Endothelial cell (in vitro differentiated cells): ENCODE measurements at places on chromosomes 4 and X. TPM values are rescaled to one million over a fixed set of nuclear protein-coding genes. Genes with fewer than 3 reads are reported as not detected.

The KLF8 gene
- total RNA-seq = 13.9 TPM

The EGFL6 gene
- total RNA-seq = not detected

The GIMD1 gene
- total RNA-seq = not detected

The SYTL4 gene
- 3.9 TPM for total RNA-seq

The MAGED4 gene
- 111 TPM for total RNA-seq

The AMBN gene
- total RNA-seq = not detected

The FUNDC1 gene
- total RNA-seq = 14.2 TPM

The DMRTC1B gene
- total RNA-seq = 1.3 TPM

The BMPR1B gene
- 5.4 TPM for total RNA-seq

The PNMA5 gene
- total RNA-seq = not detected

The KDR gene
- 924 TPM for total RNA-seq

The SOX3 gene
- 0.49 TPM for total RNA-seq

The AMTN gene
- not detected for total RNA-seq

The SSX2 gene
- total RNA-seq = not detected

- DNase-seq = no peak
These were observed 3.1 kb downstream of the KDM6A start for GRCh38 chrX:44876086-44876485.

- no peak for DNase-seq
These were observed 444.2 kb upstream of the SLIT2 start for GRCh38 chr4:19807505-19807904.

- DNase-seq = no peak
These were observed 308 bp upstream of the TLR2 start for GRCh38 chr4:153683763-153684181.

DNA sequence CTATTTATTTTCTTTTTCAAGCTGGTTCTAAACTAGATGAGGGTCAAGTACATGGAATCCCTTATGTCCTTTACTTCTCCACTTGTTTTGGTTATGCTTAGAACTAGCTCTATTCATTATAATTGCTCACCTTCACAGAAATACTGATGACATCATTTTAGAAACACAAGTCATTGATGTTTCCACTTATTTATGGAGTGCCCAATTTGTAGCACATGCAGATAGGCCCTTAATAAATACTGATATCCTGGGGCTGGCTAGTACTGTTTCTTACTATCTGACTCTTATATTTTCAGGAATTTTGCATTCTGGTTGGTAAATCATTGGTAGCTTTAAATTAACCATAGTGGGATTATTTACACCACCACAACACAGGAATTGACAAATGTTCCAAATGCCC lies 112.2 kb downstream of the NAA11 start:
- no peak for DNase-seq

GRCh38 chr4:90536408-90536807 lies 409.2 kb downstream of the CCSER1 start:
- DNase-seq = no peak

GRCh38 chr4:173415885-173416653 lies 17.2 kb upstream of the SCRG1 start:
- DNase-seq = no peak

GRCh38 chr4:109631532-109632108 lies 71.6 kb downstream of the MCUB start:
- DNase-seq = no peak

DNA sequence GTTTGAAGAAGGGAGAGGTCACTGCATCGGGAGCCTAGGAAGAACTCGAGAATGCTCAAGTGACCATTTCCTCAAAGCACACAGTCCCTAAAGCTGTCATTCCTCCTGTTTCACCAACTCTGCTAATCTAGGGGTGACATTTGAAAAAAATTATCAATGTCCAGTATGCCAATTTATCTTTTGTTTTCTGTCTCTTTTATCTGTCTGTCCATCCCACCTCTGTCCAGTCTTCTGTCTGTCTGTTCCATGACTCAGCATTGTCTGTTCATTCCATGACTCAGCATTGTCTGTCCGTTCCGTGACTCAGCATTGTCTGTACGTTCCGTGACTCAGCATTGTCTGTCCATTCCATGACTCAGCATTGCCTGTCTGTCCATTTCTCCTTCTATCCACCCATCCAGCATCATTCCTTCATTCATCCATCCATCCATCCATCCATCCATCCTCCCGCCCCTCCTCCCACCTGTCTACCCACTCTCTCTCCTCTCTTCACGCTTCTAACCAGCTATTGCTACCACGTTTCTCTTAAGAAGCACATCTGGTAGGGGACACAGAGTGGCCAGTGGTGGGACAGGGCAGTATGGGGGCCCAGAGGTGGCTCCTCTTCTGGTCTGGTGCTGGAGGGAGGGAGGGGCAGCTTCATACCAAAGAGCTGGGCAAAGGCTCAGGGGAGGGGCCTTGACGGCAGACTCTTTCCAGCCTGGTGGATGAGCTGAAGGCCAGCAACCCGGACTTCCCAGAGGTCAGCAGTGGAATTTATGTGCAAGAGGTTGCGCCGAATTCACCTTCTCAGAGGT lies 34.1 kb downstream of the HTRA3 start:
- no peak for DNase-seq

- no peak for DNase-seq
These were observed 223.0 kb upstream of the ZIC3 start for GRCh38 chrX:137342969-137343368.

DNA sequence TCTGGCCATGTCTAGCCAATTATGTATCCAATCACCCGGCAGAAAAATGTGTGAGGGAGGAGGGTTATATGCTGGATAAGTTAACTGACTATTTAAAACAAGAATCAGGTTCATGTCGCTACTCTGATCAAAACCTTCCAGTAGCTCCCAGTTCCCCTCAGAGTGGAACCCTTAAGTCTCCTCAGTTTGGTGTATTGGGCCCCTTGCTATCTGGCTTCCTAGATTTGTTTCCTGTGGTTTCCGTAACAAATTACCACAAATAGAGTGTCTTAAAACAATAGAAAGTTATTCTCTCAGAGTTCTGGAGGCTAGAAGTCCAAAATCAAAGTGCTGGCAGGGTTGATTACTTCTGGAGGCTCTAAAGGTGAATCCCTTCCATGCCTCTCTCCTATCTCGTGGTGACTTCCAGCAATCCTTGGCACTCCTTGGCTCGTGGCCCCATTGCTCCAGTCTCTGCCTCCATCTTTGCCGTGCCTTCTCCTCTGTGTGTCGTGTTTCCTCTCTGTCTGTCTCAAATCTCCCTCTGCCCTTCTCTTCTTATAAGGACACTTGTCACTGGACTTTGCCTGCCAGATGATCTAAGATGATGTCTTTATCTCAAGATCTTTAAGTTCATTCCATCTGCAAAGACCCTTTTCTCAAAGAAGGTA lies 10.5 kb upstream of the ENPP6 start:
- no peak for DNase-seq

DNA sequence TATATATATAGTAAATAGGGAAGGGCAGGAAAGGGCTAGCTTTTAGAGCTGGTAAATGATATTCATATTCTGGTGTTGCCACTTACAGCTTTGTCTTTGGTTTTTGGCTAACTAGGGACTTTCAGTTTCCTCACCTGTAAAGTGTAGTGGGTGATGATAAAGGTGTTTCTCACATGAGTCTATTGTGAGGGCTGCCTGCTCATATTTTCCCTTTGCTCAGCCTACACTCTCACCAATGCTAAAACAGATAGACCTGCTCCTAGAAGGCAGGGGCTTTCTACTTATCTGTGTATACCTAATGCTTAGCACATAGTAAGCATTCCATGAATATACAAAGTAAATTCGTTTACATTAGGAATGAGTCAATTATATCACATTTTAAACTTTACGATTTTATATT lies 137.2 kb upstream of the HS3ST1 start:
- DNase-seq = no peak

DNA sequence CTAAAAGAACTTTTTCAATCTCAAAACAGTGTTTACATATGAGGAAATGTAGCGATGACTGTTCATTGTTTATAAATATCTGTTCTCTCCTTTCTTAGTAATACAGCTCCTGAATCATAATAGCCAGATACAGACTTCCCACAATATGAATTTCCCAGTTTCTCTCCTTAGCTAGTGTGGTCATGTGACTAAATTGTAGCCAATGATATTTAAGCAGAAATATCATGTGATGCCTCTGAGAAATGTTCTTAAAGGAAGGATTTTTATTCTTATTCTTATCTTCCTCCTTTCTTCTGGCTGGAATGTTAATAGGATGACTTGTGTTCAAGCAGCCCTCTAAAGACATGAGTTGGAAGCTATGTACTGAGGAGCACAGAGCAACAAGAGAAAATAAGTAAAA lies 383.7 kb upstream of the ATOH1 start:
- no peak for DNase-seq

- DNase-seq = no peak
These were observed 36.8 kb upstream of the NKX6-1 start for GRCh38 chr4:84535901-84536300.

DNA sequence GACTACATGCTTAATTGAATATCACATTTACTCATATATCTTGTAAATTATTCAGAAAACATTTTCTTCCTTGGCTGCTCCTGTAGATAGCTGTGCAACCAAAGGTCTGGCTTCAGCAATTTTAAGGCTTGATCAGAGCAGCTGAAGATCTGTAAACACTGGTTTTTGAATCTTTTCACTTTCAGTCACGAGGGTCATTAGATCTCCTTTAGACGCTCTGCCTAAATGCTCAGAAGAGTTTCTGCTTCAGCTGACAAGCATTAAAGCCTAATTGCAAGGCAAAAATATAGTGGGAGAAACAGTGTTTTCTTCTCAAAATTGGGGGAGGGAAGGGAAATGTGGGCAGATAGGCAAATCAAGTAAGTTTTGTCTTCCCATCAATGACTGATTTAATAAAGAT lies 25.7 kb downstream of the TRPC5 start:
- DNase-seq = no peak

GRCh38 chr4:5660185-5660584 lies 48.2 kb downstream of the EVC2 start:
- no peak for DNase-seq

GRCh38 chr4:70925899-70926635 lies 23.9 kb downstream of the MOB1B start:
- no peak for DNase-seq

- DNase-seq = no peak
These were observed at the start of gene TASL for GRCh38 chrX:30577362-30577991. Gene TASL, minus strand, starts transcription at chrX:30577766. Its CDS starts 17,411 bp downstream, at chrX:30560355.

- no peak for DNase-seq
These were observed 105.1 kb downstream of the PHF8 start for GRCh38 chrX:53939127-53939526.

DNA sequence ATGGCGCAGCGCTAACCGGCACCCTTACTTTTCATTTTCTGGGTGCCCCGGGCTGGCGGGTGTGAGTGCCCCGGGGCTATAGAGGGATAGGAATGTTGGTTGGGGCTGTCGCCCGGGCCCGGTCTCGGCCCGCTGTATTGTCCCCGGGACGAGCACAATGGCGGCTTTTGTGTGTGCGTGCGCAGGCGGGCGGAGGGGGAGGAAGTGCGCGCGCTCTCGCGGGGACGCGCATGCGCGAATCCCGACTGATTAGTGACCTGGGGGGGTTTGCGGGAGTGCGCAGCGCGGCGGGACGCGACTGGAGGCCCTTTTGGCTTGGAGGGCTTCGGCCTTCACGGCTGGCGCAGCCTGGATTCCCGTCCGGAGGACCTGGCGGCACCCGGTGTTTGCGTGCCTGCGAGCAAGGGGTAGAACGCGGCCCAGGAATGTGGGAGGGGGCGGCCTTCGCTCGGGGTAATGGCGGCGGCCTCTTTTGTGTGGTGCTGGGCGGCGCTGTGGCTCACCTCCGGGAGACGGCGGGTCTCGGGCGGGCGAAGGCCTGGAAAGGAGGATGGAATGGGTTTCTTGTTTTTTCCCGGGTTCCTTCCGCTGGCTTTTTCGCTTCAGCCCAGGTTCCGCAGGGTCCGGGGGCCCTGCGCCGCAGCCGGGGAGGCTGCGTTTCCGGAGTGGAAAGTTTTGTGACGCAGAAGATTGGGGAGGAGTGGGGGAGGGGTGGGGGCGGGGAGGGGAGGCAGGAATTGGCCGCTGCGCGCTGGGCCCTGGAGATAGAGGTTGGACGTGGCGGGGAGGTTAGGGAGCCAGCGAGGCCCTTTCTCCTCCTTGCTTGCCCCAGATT lies 618 bp downstream of the DDX3X start:
- DNase-seq = peak; percentile 63

DNA sequence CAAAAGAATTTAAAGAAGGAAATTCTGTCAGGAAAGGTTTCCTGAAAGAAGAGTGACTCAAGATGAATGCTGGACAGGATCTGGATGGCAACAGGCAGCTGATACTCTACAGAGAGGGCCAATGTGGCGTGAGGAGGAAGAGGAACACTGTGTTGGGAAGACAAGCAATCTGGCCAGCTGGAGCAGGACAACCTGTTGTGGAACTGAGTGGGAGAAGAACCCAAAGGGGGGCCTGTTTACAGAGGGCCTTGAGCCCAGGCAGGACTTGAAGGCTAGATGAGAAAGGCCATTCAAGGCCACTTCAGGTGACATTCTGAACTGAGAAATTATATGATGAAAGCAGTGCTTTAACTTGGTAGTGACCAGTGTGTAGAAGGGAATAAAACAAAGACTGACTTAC lies 8.5 kb downstream of the OTUD4 start:
- DNase-seq = no peak

GRCh38 chr4:183185018-183185417 lies 86.0 kb downstream of the WWC2 start:
- DNase-seq = no peak

- no peak for DNase-seq
These were observed 63.4 kb upstream of the PDE5A start for GRCh38 chr4:119692001-119692400.

DNA sequence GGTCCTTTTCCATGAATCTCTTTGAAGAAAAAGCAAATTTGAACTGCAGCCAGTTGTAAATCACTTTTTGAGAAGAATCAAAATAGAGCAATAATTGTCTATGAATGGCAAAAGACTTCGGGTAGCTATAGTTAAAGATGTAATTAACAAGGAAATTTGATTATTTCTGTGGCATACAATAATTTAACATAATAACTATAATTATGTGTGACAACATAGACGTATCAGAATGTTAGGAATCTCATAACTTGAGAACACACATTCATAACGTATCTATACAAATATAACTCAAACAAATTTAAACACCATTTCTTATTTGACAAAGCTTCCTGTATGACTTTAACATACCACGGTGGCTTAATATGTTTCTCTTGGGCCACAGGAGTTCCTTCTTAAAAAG lies 36.0 kb upstream of the NSG1 start:
- DNase-seq = no peak

DNA sequence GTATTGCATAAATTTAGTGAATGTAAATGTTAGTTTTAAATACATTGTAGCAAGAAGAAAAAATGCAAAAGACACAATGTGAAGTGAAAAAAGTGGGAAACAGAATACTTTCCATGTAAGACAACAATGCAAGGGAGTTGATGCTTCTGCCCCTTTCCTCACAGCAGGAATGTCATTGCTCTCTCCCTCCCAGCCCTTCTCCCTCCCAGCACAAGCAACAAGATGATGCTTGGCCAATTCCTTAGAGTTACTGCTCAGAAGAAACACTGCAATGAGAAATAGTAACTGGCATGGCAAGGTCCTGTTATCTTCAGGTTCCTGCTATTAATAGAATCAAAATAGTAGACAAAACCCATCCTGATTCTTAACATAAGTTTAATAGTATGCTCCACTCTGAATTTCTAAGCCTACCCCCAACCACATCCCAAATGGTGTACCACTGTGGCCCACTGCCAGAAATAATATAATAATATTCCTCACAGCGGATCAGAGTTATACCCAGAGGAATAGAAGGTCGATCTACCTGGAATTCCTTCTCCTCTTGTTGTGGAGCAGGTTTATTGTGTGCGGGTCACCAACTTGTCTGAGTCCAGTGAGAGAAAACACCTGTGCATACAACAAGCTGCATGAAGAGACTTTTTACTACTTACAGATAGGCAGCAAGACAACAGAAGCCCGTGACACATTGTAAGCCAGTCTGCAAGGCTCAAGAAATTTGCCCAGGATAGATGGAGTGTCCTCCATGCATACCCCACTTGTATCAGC lies 69.8 kb upstream of the SLC7A11 start:
- DNase-seq = no peak

GRCh38 chrX:154458954-154459778 lies 1.1 kb downstream of the PLXNA3 start:
- no peak for DNase-seq
